ENCODE measurements at places on chromosomes 6 and 20.

- DNase-seq = no peak
Measured at GRCh38 chr20:1368448-1369199, 24.2 kb downstream of the FKBP1A start.

GRCh38 chr6:121971931-121972335 lies 427.5 kb upstream of the HSF2 start:
- no peak for DNase-seq

DNA sequence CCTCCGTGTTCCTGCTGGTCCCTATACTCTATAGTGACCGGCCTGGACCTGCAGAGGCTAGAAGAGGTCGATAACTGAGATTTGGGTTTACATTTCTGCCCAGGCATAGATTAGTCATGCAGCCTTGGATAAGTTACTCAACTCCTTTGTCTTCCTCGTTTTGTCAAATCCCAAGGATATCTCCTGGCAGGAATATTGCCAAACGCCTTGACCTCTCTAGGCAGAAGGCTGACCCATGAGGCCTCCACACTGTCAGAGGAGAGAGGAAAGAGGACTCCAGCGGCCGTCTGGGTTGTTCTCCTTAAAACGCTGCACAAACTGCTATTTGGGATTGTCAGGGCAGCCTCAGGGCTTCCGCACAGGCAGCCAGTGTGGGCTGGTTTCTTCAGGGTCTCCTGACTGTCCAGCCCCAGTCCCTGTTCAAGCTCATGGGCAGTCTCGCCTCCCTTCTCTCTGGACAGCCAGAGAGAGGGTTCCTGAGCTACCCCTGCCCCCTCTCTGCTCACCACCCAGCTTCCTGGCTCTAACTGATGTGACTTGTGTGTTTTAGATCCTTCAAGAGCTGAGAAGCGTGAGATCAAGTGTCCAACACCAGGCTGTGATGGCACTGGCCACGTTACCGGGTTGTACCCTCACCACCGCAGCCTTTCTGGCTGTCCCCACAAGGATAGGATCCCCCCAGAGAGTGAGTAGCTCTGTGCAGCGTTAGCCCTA lies 44.7 kb upstream of the PCMTD2 start:
- DNase-seq = no peak

- DNase-seq = no peak
Measured at GRCh38 chr6:107590378-107590777, 100.5 kb downstream of the SOBP start.

- no peak for DNase-seq
Measured at GRCh38 chr20:43567477-43567876, 8.7 kb downstream of the SGK2 start.

- DNase-seq = peak; percentile 44
Measured at GRCh38 chr6:111837641-111838500, 35.4 kb downstream of the FYN start.
